Transverse colon (tissue), 4 donors: ENCODE measurements at places on chromosomes 5 and 9. TPM values are rescaled to one million over a fixed set of nuclear protein-coding genes. Genes with fewer than 3 reads are reported as not detected.

DNA sequence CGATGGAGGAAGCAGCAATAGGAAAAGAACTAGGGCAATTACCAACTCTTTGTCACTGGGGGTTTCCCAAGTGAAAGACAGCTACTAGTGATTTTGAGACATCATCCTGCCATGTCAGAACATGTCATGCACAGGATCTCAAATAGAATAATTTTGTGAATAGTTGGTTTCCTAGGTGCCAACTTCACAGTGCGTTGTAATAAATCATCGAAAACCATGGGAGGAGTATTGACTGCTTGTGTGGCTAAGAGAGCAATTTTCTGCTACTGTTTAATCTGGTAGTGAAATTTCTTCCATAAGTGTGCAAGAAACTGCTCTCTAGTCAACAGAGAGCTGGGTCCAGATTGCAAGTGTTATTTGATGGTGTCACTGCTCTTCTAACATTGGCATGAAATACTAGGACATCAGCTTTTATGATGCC, 168.6 kb downstream of the NNT start:
- no peak for DNase-seq

DNA sequence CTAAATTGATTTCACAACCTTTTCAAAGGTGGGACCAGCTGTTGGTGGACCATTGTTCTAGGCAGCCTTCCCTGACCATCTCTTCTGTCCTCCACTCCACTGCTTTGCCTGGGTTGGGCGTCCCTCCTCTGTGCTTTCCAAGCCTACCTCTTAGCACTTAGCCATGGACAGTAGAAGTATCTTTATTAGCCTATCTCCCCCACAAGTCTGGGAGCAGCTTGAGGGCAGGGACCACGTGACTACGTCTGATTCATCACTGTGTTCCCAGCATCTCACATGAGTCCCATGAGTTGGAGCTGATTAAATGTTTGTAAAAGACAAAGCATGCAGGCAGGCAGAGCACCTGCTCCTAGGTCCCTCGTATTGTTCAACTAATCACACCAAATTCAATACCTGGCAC, 20.9 kb downstream of the MORN5 start:
- no peak for DNase-seq

DNA sequence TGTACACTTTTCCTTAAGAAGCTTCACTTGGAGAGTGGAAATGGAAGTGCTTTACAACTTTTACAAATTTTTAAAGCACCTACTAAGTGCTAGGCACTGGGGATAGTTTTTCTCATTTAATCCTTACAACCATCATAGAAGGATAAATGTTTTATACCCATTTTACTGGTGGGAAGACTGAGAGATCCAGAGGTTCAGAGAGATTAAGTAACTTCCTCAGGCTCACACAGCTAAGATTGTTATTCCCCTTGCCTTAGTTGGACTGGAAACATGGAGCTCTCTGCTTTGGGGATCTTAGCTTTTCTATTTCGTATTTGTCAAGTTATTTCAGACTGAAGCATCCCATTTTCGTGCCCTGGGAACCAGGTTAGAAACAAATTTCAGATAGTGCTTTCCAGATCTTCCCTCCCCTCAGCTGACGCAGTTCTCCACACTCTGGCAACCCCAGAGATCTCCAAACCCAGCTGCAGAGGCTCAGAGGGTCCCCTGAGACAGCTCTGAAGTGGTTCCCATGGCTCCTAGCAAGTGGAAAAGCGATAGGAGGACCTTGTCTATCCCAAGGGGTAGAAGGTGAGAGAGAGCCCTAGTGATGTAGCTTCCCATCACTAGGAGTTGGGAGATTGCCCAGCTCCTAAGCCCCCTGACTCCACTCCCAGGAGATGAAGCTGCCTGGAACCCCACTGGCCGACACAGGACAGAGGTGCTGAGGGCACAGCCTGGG, 16.2 kb upstream of the GABBR2 start:
- no peak for DNase-seq

GRCh38 chr5:99621772-99622681, 693.2 kb upstream of the CHD1 start:
- no peak for DNase-seq

GRCh38 chr9:109639674-109640579, 140.1 kb upstream of the PALM2AKAP2 start:
- peak; percentile 7 for DNase-seq

Gene CLK4
- 36.0 TPM for total RNA-seq
